ENCODE measurements at places on chromosomes 1 and 21.

GRCh38 chr1:18360251-18360650 lies 120.5 kb upstream of the KLHDC7A start:
- no peak for DNase-seq

GRCh38 chr21:41432562-41433460 lies 6.8 kb downstream of the MX1 start:
- DNase-seq, result no peak

DNA sequence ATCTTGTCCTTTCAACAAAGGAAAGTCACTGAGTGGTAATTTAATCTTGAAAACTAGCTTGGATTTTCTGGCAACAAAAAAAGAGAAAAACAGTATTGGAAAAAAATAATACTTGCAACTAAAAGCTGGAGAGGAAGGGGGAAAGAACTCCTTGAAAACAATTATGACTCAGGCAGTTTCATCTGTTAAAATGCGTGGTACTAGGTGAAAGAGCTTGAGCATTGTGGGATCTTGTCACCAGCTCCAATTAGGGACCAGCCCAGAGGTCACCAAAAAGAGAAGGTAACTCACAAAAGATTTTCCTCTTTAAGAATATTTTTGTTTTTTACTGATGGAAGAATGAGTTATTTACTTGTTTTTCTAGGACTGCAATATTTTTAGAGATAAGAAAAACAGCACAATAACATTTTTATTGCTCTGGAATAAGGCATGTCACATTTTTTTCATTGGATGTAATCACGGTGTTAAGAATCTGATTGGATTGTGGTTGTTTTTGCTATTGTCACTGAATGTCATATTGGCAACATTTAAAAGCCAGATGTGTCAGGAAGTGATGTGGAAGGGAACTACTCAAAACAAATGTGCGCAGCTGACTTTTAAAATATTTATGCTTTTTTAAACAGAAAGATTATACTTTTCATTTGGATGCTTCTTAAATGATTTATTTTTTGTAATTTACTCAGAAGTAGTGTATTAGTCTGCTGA lies 78.5 kb upstream of the ADAMTS5 start:
- DNase-seq, result no peak

GRCh38 chr1:227748496-227749182 lies 13.4 kb downstream of the SNAP47 start:
- DNase-seq, result no peak

DNA sequence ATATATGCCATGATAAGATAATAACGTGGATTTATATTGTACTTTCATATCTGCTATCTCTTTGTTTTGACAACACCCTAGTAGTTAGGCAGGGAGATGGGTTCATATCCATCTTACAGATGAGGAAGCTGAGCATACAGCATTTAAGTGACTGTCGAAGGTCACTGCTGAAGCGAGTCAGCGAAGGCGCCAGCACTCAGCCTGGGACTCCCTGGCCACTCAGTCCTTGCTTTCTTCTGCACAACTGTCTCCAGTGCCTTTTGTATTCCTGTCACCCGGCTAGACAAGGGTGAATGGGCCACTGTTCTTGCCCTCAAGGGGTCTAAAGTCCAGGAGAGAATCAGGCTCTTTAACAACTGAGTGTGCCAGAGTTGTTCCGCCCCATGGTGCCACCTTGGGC lies 3.1 kb downstream of the ARHGEF10L start:
- no peak for DNase-seq

- no peak for DNase-seq
These were observed 776 bp upstream of the CADM3 start for GRCh38 chr1:159170639-159171038.

- no peak for DNase-seq
These were observed 779.6 kb upstream of the PRMT6 start for GRCh38 chr1:106276871-106277270.

- DNase-seq, result no peak
These were observed 223.4 kb downstream of the FMN2 start for GRCh38 chr1:240314845-240315801.

DNA sequence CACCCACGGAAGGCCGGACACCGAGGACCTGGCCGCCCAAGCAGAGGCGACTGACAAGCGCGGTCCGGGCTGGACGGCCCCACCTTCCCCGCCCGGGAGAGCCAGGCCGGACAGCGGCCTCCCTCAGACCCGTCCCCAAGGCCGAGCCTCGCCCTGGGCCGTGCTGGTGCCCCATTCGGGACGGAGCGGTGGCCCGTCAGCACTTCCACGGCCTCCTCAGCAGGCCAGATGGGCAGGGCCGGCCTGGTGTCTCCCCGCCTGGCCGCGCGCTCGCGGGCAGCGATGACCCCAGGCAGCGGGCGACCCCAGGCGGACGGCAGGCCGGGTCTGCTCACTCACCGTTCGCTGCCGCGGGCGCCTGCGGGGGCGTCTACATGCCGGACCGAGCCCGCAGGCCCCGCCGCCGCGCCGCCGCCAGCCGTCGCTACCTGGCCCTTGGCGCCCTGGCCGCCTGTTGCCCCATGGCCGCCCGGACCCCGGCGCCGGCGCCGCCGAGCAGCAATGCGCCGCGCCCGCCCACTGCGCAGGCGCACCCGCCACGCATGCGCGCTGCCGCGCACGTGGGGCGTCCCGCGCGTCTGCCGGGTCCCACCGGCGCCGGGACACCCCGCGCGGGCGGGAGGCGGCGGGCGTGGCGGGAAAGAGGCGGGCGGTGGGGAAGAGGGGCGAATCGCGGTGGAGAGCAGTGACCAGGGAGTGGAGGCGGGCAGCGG lies at the start of gene NADK:
Gene NADK, minus strand, starts transcription at position 521 of the 713 bp plus-strand sequence. CDS start 13,064 bp downstream, outside the sequence.
- peak; percentile 81 for DNase-seq

- DNase-seq, result peak; percentile 45
These were observed 45.0 kb upstream of the EPS8L3 start for GRCh38 chr1:109808703-109809102.

GRCh38 chr1:13725714-13726175 lies 25.8 kb downstream of the PRDM2 start:
- DNase-seq, result peak; percentile 33

- no peak for DNase-seq
These were observed 46.1 kb upstream of the LPAR3 start for GRCh38 chr1:84939151-84939550.

- DNase-seq, result no peak
These were observed 503 bp upstream of the SRSF11 start for GRCh38 chr1:70220517-70221237.

- no peak for DNase-seq
These were observed 22.0 kb downstream of the SLC37A1 start for GRCh38 chr21:42535602-42536171.

GRCh38 chr1:60558236-60558635 lies 484.7 kb upstream of the C1orf87 start:
- no peak for DNase-seq

DNA sequence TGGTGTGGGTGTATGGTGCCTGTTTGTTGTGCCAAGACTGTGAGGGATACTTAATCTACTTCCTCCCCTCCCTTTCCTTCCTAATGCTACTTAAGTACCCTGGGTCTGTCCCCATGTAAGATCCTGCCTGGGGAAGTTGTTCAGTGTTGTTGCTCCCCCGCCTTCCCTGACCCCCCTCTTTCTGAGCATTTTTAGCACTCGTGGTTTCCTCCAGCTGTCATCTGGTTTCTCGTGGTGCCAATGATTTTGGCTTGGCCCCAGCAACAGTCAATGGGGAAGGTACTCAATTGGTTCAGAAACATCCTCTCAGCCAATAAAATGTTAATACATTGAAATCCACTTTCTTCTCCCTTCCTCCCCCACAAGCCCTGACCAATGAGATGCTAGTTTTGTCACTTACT lies 8.0 kb upstream of the B4GALT3 start:
- DNase-seq, result no peak

- no peak for DNase-seq
These were observed 1.6 kb downstream of the KCNJ9 start for GRCh38 chr1:160082926-160083325.

- peak; percentile 61 for DNase-seq
These were observed 86.8 kb upstream of the CD34 start for GRCh38 chr1:207997486-207998268.

DNA sequence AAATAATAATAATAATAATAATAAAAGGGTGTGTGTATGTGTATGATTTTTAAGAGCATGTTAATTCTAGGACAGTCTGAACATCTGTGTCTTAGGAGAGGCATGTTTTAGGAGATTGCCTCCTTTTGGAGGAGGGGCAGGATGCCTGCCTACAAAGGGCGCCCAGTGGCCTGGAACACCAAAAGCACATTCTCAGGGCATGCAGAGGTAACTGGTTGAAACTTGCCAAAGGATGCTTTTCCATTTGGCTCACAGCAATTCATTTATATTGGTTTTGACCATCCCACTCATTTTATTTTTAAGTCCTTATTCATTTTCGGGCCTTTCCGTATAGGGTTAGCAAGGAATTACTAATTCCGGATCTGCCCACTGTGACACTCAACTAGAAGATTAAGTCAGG lies 21.1 kb upstream of the LAMC2 start:
- no peak for DNase-seq

GRCh38 chr1:175540896-175541645 lies 202.3 kb downstream of the TNR start:
- DNase-seq, result peak; percentile 72

Measured in NCI-H526 (cell line).